ENCODE measurements at places on chromosomes 4 and X. TPM values are rescaled to one million over a fixed set of nuclear protein-coding genes. Genes with fewer than 3 reads are reported as not detected.

Gene IL1RAPL1
- 0.27 TPM for total RNA-seq

DNA sequence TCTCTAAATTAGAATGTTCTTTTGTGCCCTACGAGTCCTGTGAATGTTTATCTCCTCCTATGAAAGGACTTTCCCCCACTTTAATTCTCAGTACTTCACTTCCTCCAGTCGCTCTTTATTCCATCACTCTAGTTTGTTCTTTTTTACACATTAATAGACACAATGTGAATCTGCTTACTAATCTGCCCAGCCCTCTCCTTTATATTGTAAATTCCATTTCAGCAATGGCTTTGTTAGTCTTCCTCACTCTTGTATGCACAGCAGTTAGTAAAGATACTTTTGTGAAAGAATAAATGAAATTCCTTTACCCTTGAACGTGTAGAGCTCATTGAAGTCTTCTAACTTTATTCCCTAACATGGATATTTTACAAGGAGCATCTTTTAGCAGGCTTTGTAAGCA lies 255.3 kb downstream of the GALNTL6 start:
- DNase-seq, result no peak
- no peaks in the 10 kb centered on the region for H3K4me1 ChIP-seq
- no peaks in the 10 kb centered on the region for H3K36me3 ChIP-seq
- H3K27ac ChIP-seq, result no peak overlapping the region

GRCh38 chr4:132328761-132329160 lies 820.3 kb upstream of the PCDH10 start:
- no peak overlapping the region for H3K4me3 ChIP-seq
- no peaks in the 10 kb centered on the region for H3K36me3 ChIP-seq
- H3K27me3 ChIP-seq, result no peaks in the 10 kb centered on the region
- DNase-seq, result no peak

GRCh38 chr4:96776920-96777527 lies 937.1 kb downstream of the PDHA2 start:
- H3K4me1 ChIP-seq, result no peaks in the 10 kb centered on the region
- H3K36me3 ChIP-seq, result no peaks in the 10 kb centered on the region

DNA sequence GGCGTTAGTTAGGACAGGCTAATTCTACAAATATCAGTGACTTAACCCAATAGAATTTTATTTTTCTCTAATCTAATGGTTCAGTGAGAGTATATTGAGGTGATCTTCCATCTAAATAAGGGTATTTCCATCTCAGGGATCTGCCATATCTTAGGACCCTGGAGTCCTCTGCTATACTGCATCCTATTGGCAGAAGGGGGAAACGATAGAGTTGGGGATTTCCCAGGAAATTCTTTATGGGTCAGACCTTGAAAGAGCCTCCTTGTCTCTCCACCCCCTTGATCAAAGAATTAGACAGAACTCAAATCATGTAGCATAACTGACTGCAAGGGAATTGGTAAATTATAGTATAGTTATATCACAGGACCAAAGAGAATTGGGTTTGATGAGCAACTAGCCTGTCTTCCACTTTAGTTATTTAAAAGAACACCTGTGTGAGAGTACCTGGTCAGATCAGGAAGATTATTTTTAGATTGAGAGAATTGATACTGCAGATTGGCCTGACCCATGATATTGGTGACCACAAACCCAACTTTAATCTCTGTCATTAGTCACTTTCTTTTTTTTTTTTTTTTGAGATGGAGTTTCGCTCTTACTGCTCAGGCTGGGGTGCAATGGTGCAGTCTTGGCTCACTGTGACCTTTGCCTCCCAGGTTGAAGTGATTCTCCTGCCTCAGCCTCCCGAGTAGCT lies 25.6 kb downstream of the SMARCA5 start:
- no peak overlapping the region for H3K27ac ChIP-seq
- H3K4me1 ChIP-seq, result no peaks in the 10 kb centered on the region
- H3K27me3 ChIP-seq, result no peaks in the 10 kb centered on the region
- no peak for DNase-seq

GRCh38 chr4:122483481-122483880 lies 27.0 kb upstream of the IL2 start:
- H3K36me3 ChIP-seq, result no peaks in the 10 kb centered on the region
- no peak overlapping the region for H3K27ac ChIP-seq
- H3K27me3 ChIP-seq, result no peaks in the 10 kb centered on the region

DNA sequence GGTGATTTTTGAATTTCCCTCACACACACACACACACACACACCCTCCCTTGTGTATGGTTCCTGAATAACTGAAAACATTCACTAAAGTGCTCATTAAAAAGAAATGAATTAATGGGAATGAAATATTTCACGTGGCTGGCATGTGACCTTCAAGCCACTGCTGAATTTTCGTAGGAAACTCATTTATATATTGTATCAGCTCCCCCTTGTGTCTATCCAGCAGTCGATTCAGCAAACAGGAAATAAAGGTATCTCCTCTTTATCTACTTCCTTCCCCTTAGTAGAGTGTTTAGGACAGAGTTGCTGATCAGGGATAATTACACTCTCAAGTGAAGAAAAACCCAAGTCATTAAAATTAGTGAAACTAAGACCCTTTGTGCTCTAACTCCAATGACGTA lies 912.6 kb upstream of the LCORL start:
- no peaks in the 10 kb centered on the region for H3K27me3 ChIP-seq
- H3K27ac ChIP-seq, result no peak overlapping the region
- no peaks in the 10 kb centered on the region for H3K36me3 ChIP-seq
- no peak for DNase-seq
- no peaks in the 10 kb centered on the region for H3K4me1 ChIP-seq
- no peak overlapping the region for H3K4me3 ChIP-seq

DNA sequence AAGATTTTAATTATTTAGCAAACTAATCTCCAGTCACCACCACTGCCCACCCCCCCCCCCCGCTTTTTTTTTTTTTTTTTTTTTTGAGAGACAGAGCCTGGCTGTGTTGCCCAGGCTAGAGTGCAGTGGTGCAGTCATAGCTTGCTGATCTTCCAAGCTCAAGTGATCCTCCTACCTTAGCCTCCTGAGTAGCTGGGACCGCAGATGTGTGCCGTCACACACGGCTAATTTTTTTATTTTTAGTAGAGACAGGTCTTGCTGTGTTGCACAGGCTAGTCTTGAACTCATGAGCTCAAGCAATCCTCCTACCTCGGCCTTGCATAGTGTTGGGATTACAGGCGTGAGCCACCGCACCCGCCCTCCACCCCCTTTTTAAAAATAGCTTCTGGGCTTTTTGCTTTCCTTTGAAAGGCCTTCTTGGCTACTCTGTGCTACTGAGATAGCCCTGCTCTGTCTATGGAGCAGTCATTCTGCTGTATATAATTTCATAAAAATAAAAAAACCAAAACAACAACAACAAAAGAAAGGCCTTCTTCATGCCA lies 18.7 kb downstream of the TXLNG start:
- DNase-seq, result no peak
- H3K4me3 ChIP-seq, result no peak overlapping the region
- peaks cover 11% of the 10 kb centered on the region for H3K4me1 ChIP-seq
- H3K36me3 ChIP-seq, result peaks cover 6% of the 10 kb centered on the region

- no peaks in the 10 kb centered on the region for H3K27me3 ChIP-seq
- no peaks in the 10 kb centered on the region for H3K36me3 ChIP-seq
- no peak for DNase-seq
Measured at GRCh38 chrX:11541510-11541909, 124.2 kb downstream of the ARHGAP6 start.

- H3K4me1 ChIP-seq, result peaks cover 12% of the 10 kb centered on the region
- no peak for DNase-seq
- no peaks in the 10 kb centered on the region for H3K27me3 ChIP-seq
- no peaks in the 10 kb centered on the region for H3K36me3 ChIP-seq
- H3K27ac ChIP-seq, result peak overlapping the region; percentile 91
Measured at GRCh38 chrX:65667157-65667502, 324 bp upstream of the MSN start.

- H3K4me3 ChIP-seq, result no peak overlapping the region
- H3K4me1 ChIP-seq, result no peaks in the 10 kb centered on the region
Measured at GRCh38 chr4:143586080-143586479, 72.6 kb downstream of the SMARCA5 start.

- no peaks in the 10 kb centered on the region for H3K27me3 ChIP-seq
- peaks cover 14% of the 10 kb centered on the region for H3K4me1 ChIP-seq
- no peaks in the 10 kb centered on the region for H3K36me3 ChIP-seq
- H3K4me3 ChIP-seq, result no peak overlapping the region
- H3K27ac ChIP-seq, result no peak overlapping the region
- no peak for DNase-seq
Measured at GRCh38 chrX:105609530-105609929, 212.8 kb upstream of the NRK start.

- no peaks in the 10 kb centered on the region for H3K27me3 ChIP-seq
- no peaks in the 10 kb centered on the region for H3K4me1 ChIP-seq
- H3K36me3 ChIP-seq, result no peaks in the 10 kb centered on the region
- H3K27ac ChIP-seq, result no peak overlapping the region
- H3K4me3 ChIP-seq, result no peak overlapping the region
Measured at GRCh38 chr4:127400731-127401346, 231.9 kb upstream of the INTU start.

Gene KLF8
- total RNA-seq, result 2.5 TPM

Gene CFAP99
- total RNA-seq, result not detected

- no peak overlapping the region for H3K4me3 ChIP-seq
- H3K27ac ChIP-seq, result peak overlapping the region; percentile 82
- no peaks in the 10 kb centered on the region for H3K36me3 ChIP-seq
- no peaks in the 10 kb centered on the region for H3K27me3 ChIP-seq
- peaks cover 33% of the 10 kb centered on the region for H3K4me1 ChIP-seq
Measured at GRCh38 chr4:168487282-168488035, 7.2 kb upstream of the DDX60L start.

DNA sequence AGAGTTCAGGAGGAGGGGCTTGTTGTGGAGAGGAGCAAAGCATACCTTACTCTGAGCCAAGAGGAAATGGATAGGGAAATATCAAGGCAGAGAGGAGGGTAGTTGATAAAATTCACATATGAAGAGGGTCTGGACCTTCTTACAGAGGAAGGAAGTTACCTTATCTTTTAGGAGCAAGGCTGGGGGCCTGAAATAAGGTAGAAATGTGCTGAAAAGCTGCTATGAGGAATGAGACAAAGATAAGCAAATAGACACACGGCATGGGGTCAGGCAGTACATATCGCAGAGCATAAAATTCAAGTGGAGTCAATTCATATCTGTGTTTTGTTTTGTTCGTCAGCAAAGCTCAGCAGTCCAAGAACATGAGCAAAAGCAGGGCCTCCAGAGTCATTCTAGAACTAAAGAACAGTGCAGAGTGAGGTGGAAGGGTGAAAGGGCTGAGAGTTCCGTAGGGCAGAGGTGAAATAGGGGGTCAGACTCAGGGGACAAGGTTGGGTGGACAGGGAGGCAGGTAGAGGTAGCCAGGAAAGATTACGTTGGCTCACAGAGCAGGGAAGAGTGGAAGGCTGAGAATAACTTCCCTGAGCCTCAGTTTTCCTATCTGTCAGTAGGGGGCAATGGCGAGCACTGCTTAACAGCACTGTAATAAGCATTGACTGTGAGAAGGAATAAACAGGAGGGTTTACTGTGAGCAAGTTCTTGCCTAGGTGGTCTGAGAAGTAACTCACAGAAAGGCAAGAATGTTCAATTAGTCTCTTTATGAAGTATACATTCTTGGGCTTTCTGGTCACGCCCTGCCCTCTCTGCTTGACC lies 9.2 kb downstream of the VSIG4 start:
- no peaks in the 10 kb centered on the region for H3K27me3 ChIP-seq
- no peaks in the 10 kb centered on the region for H3K4me1 ChIP-seq
- no peak overlapping the region for H3K4me3 ChIP-seq
- no peak for DNase-seq
- no peak overlapping the region for H3K27ac ChIP-seq

Gene DHRSX
- total RNA-seq, result 9.6 TPM

GRCh38 chrX:2398064-2398656 lies 102.6 kb downstream of the DHRSX start:
- H3K4me3 ChIP-seq, result no peak overlapping the region
- no peaks in the 10 kb centered on the region for H3K27me3 ChIP-seq
- H3K4me1 ChIP-seq, result no peaks in the 10 kb centered on the region

DNA sequence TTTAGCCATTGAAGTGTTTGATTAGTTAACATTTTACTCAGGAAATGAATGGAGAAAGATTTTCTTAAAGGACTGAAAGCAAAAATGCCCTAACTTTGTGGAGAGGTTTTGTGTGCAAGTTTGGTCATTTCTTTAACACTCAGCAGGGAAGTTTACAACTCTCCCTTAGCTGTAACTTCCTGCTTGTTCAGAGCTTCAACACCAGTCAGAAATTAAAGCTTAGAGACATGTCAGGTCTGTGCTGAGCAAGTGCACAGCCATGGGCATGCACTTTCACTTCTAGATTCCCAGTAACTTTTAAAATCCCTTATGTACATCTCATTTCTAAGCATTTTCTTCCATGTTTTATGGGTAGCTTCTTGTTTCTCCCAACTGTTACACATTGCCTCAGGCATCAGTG lies 326.0 kb downstream of the ACTRT1 start:
- no peak overlapping the region for H3K4me3 ChIP-seq
- no peak for DNase-seq
- no peaks in the 10 kb centered on the region for H3K4me1 ChIP-seq
- H3K27me3 ChIP-seq, result no peaks in the 10 kb centered on the region
- no peaks in the 10 kb centered on the region for H3K36me3 ChIP-seq

- peak overlapping the region; percentile 29 for H3K4me3 ChIP-seq
- no peaks in the 10 kb centered on the region for H3K36me3 ChIP-seq
- H3K27me3 ChIP-seq, result no peaks in the 10 kb centered on the region
- peak overlapping the region; percentile 81 for H3K27ac ChIP-seq
Measured at GRCh38 chr4:94428884-94429283, 22.9 kb upstream of the PDLIM5 start.

DNA sequence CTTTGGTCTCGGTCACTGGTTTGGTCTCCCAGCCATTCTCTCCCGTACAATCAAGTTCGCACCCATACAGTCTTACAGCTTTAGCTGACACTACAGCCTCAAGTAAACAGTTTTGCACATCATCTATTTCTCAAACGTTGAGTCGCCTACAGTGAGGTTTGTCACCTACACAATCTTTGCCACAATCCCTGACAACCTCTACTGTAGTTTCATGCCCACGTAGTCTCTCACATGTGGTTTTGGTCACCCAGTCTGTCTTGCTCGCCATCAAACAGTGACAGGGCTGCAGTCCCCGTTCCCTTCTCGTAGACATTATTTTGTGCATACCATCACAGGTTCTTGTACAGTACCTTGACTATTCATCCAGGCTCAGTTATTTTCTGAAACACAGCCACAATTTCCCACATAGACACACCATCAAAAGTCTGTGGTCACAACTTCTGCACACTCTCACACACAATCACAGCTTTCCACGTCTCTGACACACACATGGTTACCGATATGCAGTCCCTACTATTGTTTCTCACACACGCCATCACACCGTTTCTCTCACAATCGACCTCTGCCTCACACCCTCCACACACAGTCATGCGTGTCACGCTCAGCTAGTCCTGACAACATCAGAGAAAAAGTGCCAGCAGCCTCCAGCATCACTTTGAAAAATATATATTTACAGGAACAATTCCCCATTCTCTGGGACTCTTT lies 5.3 kb upstream of the CFP start:
- no peak for DNase-seq
- H3K36me3 ChIP-seq, result peaks cover 2% of the 10 kb centered on the region
- H3K4me1 ChIP-seq, result no peaks in the 10 kb centered on the region
- H3K27ac ChIP-seq, result no peak overlapping the region
- no peaks in the 10 kb centered on the region for H3K27me3 ChIP-seq

GRCh38 chr4:4284827-4285618 lies 4.9 kb downstream of the LYAR start:
- no peak overlapping the region for H3K4me3 ChIP-seq
- peak overlapping the region; percentile 72 for H3K27ac ChIP-seq
- peaks cover 61% of the 10 kb centered on the region for H3K36me3 ChIP-seq
- H3K4me1 ChIP-seq, result peaks cover 22% of the 10 kb centered on the region
- no peak for DNase-seq

All from psoas muscle (tissue), 8 donors.